Thymus (tissue), 14 donors: ENCODE measurements at places on chromosomes 7 and 10. TPM values are rescaled to one million over a fixed set of nuclear protein-coding genes. Genes with fewer than 3 reads are reported as not detected.

DNA sequence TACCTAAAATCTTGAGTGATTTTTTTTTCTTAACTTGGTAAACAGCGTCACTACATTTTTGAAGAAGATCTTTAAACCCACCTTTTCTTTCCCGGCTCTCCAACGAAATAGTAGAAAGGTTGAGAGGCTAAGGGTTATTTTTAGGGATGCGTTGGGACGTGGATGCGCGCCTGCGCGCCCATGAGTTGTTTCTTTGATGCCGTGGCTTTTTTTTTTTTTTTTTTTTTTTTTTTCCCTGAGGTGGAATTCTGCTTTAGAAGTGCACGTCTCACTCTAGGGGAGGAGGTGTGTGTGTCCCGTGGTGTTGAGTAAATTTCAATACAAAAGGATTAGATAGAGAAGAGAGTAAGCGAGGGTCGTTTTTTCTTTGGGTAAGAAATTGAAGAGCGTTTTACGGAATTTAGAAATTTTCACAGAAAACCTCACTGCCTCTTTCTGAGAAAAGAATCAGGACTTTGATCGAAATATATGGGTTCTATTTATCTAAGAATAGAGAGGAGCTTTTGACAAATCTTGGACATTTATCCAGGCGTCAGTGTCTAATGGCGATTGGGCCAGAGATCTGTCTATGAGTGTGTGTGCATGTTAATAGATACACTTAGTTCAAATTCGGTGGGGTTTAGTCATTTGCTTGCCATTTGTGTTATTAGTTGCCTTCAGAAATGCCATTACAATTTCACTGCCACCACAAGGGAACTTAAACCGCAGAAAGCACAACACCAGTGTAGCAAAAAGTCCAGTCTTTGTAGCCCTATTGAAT lies 1.2 kb upstream of the SP8 start:
- H3K27me3 ChIP-seq, result peaks cover 98% of the 10 kb centered on the region
- DNase-seq, result no peak
- no peaks in the 10 kb centered on the region for H3K4me1 ChIP-seq
- H3K36me3 ChIP-seq, result no peaks in the 10 kb centered on the region

DNA sequence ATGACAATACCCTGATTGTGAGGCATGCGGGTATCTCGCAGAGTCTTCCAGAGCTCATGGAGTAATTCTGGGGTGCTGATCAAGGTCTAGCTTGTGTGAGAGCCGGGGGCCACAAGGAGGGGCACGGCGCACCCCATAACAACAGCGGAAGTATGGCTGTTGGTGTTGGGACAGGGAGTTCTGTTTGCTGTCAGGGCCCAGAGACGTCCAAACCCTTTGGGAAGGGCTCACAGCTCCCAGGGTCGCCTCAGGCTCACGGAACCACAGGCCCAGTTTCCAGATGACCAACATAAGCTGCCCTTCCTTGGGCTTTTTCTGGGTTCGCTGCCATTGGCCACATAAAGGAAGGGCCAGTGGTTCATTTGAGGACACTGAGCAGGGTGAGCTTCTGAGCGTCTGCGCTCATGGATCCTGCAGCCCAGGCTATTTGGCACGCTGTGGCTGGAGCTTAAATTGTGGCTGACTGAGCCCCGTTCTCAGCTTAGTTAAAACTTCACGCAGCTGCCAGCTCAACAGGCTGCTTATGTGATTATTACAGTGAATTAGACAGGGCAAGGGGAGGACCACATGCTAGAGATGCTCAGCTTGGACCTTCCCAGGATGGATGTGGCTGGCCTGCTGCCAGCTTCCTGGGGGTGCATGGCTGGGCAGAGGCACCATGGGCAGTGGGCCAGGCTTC lies 92.3 kb downstream of the DNAJB6 start:
- H3K4me3 ChIP-seq, result no peak overlapping the region
- no peaks in the 10 kb centered on the region for H3K36me3 ChIP-seq
- H3K27ac ChIP-seq, result no peak overlapping the region
- no peaks in the 10 kb centered on the region for H3K4me1 ChIP-seq
- no peak for DNase-seq

GRCh38 chr10:43863270-43863669 lies 214.6 kb upstream of the ZNF32 start:
- H3K4me1 ChIP-seq, result no peaks in the 10 kb centered on the region
- no peak overlapping the region for H3K4me3 ChIP-seq
- no peaks in the 10 kb centered on the region for H3K27me3 ChIP-seq
- no peaks in the 10 kb centered on the region for H3K36me3 ChIP-seq

- no peaks in the 10 kb centered on the region for H3K36me3 ChIP-seq
- H3K27me3 ChIP-seq, result no peaks in the 10 kb centered on the region
- H3K27ac ChIP-seq, result no peak overlapping the region
- no peak overlapping the region for H3K4me3 ChIP-seq
These were observed 659.2 kb downstream of the SDK1 start for GRCh38 chr7:3960050-3960763.

DNA sequence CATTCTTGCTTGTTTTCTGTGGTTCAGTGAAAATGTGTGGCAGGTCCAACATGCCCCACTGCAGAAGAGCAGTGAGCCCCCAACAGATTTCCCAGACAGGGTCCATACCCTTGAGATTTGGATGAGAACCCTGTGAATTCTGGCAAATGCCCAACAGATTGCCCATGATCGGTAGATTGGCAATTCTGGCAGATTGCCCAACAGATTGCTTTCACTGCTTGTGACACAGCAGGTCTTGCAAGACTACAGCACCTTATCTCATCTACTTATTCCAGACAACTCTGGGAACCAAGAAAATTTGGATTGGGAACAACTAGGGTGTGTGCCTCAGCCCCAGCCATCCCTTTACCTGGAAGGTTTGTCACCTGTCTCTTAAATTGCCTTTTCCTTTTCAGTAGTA lies 143.7 kb upstream of the COL1A2 start:
- no peak overlapping the region for H3K4me3 ChIP-seq
- no peaks in the 10 kb centered on the region for H3K27me3 ChIP-seq
- no peaks in the 10 kb centered on the region for H3K36me3 ChIP-seq
- no peak overlapping the region for H3K27ac ChIP-seq

- no peaks in the 10 kb centered on the region for H3K36me3 ChIP-seq
- H3K4me1 ChIP-seq, result no peaks in the 10 kb centered on the region
- H3K4me3 ChIP-seq, result no peak overlapping the region
- H3K27ac ChIP-seq, result no peak overlapping the region
- no peak for DNase-seq
- no peaks in the 10 kb centered on the region for H3K27me3 ChIP-seq
These were observed 110.7 kb downstream of the SEMA3A start for GRCh38 chr7:84083846-84084245.

DNA sequence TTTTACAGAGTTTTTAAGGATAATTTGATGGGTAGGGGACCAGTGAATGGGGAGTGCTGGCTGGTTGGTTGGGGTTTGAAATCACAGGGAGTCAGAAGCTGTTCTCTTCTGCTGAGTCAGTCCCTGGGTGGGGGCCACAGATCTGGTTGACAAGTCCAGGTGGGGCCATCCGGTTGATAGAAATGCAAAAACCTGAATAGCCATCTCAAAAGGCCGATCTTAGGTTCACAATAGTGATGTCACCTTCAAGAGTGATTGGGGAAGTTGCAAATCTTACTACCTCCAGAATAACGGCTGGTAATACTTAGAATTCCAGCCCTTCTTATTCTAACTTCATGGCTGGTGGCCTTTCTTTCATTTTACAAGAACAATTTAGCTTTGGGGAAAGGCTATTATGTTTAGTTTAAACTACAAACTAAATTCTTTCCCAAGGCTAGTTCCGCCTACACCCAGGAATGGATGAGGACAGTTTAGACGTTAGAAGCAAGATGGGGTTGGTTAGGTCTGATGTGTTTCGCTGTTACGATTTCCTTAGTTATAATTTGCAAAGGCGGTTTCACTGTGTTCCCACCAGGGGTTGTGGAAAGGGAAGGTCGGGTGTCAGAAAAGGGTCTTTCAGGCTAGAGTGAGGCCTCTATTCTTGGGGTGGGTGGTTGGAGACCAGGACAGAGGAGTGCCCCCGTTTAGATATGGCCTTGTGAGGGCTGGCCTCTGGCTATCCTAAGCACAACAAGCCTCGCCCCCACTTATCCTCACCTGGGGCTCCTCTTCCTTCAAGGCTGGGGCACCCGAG lies 27.4 kb downstream of the IFT22 start:
- no peaks in the 10 kb centered on the region for H3K36me3 ChIP-seq
- H3K27me3 ChIP-seq, result peaks cover 17% of the 10 kb centered on the region
- H3K4me3 ChIP-seq, result no peak overlapping the region
- DNase-seq, result no peak
- no peaks in the 10 kb centered on the region for H3K4me1 ChIP-seq

GRCh38 chr7:102169651-102170392 lies 116.8 kb upstream of the SH2B2 start:
- H3K27me3 ChIP-seq, result no peaks in the 10 kb centered on the region
- H3K4me1 ChIP-seq, result no peaks in the 10 kb centered on the region
- peaks cover 65% of the 10 kb centered on the region for H3K36me3 ChIP-seq
- DNase-seq, result no peak

DNA sequence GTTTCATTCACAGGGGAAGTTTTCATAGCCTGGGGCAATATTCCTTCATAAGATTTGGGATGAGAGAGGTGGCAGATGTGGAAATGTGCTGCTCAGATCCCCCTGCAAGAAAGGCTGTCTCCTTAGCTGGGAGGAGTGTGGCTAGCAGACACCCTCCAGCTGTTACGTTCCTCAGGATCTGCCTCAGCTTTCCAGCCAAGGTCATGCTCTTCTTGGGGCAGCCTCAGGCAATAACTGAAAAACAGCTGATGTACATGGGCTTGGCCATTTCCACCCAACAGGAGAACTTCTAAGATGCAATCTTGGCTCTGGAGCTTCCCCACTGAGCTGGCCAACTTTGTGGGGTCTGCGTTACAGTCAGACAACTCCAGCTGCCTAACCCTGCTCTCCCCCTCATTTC lies 51.3 kb upstream of the SEPTIN7 start:
- H3K4me1 ChIP-seq, result no peaks in the 10 kb centered on the region
- H3K27me3 ChIP-seq, result no peaks in the 10 kb centered on the region
- DNase-seq, result no peak
- H3K27ac ChIP-seq, result no peak overlapping the region

DNA sequence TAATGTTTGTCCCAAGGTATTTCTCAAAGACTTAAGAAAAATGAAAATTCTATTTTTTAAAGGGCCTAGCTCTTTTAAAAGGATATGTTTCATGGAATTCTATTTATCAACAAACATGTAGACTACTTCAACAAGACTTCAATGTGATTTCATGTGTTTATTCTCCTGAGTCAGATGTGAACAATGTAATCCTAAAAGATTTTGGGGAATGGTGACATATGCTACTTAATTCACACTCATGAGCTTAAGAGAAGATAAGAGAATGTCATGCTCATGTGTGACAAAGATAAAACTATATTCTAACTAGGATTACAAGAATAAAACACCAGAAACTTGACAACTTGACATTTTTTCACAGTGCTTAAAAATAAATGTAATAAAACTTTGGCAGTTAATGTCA lies 127.5 kb downstream of the TES start:
- no peaks in the 10 kb centered on the region for H3K36me3 ChIP-seq
- no peak overlapping the region for H3K4me3 ChIP-seq
- H3K27ac ChIP-seq, result no peak overlapping the region
- DNase-seq, result no peak

GRCh38 chr10:103544657-103545310 lies 51.3 kb downstream of the NEURL1 start:
- no peak overlapping the region for H3K27ac ChIP-seq
- DNase-seq, result no peak
- H3K4me1 ChIP-seq, result peaks cover 5% of the 10 kb centered on the region
- H3K27me3 ChIP-seq, result no peaks in the 10 kb centered on the region
- no peaks in the 10 kb centered on the region for H3K36me3 ChIP-seq

DNA sequence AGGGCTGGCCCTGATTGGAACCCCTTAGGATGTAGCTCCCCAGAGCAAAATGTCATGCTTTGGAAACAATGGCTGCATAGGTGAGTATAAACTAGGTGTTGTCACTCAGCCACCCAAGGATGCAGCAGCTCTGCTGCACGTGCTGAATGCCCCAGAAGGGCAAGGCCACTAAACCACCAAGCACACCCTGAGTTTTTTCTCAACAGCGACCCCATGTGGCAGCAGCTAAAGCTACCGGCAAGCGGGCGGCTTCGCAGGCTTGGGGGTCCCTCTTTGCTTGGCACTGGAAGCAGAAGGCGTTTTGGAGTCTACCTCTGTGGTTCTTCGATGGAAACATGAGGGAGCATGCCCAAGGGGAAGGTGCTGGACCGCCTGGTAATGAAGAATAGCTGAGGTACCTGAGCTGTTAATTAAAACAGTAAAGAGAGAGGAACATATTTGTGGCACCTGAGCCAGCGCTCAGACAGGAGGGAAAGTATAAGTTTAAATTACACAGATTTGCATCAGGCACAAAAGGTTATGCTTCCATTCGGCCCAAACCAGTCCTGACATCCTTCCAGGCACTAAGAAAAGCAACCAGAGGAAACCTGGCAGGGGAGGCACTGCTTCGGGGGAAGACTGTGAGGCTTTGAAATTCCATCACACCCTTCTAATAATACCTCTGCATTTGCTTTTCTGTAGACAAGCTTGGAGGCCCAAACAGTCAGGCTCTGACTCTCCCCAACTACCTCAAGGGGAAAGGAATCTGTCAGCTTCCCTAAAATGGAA lies 152.1 kb downstream of the GFRA1 start:
- no peaks in the 10 kb centered on the region for H3K36me3 ChIP-seq
- no peak for DNase-seq
- no peaks in the 10 kb centered on the region for H3K4me1 ChIP-seq
- H3K4me3 ChIP-seq, result no peak overlapping the region

GRCh38 chr10:16195178-16195769 lies 241.5 kb upstream of the PTER start:
- H3K27me3 ChIP-seq, result no peaks in the 10 kb centered on the region
- H3K4me3 ChIP-seq, result no peak overlapping the region
- H3K27ac ChIP-seq, result no peak overlapping the region

- no peak for DNase-seq
- no peaks in the 10 kb centered on the region for H3K4me1 ChIP-seq
- H3K27me3 ChIP-seq, result no peaks in the 10 kb centered on the region
These were observed 71.6 kb upstream of the CAMK2B start for GRCh38 chr7:44396931-44397545.

- H3K27ac ChIP-seq, result no peak overlapping the region
- H3K4me3 ChIP-seq, result no peak overlapping the region
- H3K4me1 ChIP-seq, result peaks cover 4% of the 10 kb centered on the region
- H3K36me3 ChIP-seq, result no peaks in the 10 kb centered on the region
- no peaks in the 10 kb centered on the region for H3K27me3 ChIP-seq
These were observed 4.1 kb upstream of the OIT3 start for GRCh38 chr10:72889391-72889831.

C7orf57 gene
- 0.18 TPM for polyA plus RNA-seq

PDAP1 gene
- 120 TPM for polyA plus RNA-seq

GRID2IP gene
- 0.46 TPM for polyA plus RNA-seq

ZNF117 gene
- 14.6 TPM for polyA plus RNA-seq

SLC39A12 gene
- 0.23 TPM for polyA plus RNA-seq

LRGUK gene
- 0.16 TPM for polyA plus RNA-seq

MMD2 gene
- 0.07 TPM for polyA plus RNA-seq

RFC2 gene
- 20.1 TPM for polyA plus RNA-seq

PLEKHS1 gene
- 0.37 TPM for polyA plus RNA-seq
